T-cell (primary cell): ENCODE measurements at places on chromosomes 12 and 14. TPM values are rescaled to one million over a fixed set of nuclear protein-coding genes. Genes with fewer than 3 reads are reported as not detected.

DNA sequence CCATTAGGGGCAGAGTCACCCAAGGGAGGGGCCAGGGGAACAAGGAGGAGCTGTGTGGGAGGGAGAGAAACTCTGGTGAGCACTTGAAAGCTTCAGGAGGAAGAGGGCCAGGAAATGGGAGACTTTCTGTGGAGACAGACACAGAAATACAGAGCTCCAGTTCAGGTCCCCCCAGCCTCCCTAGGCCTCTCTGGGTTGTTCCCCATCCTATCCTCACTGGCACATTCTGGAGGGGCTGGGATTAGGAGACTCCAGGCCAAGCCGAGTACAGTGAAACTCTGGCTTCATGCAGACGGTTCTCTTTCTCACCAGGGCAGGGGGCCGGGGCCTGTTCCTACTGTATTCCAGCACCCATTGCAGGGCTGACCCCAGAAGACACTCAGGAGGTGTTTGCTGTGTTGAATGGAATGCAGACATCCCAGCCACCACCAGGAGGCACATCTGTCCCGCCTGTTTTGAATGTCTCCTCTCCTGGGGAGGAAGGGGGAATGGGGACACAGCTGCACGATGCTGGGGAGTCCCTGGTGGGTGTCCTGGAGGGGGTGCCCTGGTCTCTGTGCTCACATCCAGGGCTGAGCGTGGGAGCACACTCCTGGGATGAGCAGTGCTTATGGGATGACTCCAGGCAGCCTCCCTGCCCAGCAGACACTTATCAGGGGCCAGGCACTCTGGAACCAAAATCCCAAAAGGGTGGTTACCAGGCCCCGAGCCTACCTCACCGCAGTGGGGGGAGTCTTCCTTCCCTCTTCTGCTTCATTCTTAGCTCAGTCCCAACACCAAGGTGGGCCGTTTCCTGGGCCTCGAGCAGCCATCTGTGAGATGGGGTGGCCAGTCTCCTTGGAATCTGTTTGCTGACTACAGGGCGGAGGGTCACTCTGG is 5.5 kb upstream of the KRT84 start:
- no peaks in the 10 kb centered on the region for H3K36me3 ChIP-seq
- H3K4me1 ChIP-seq = no peaks in the 10 kb centered on the region
- DNase-seq = no peak
- H3K27me3 ChIP-seq = peaks cover 3% of the 10 kb centered on the region
- H3K27ac ChIP-seq = no peak overlapping the region

The NGB gene
- not detected for total RNA-seq

- no peak overlapping the region for H3K27ac ChIP-seq
Observed at GRCh38 chr12:22759769-22760674, 135.1 kb downstream of the ETNK1 start.

- H3K27me3 ChIP-seq = no peaks in the 10 kb centered on the region
- DNase-seq = no peak
- no peak overlapping the region for H3K4me3 ChIP-seq
- peaks cover 86% of the 10 kb centered on the region for H3K4me1 ChIP-seq
- no peaks in the 10 kb centered on the region for H3K36me3 ChIP-seq
Observed at GRCh38 chr14:76922584-76922983, 96.4 kb downstream of the LRRC74A start.

The E2F7 gene
- 0.63 TPM for total RNA-seq

DNA sequence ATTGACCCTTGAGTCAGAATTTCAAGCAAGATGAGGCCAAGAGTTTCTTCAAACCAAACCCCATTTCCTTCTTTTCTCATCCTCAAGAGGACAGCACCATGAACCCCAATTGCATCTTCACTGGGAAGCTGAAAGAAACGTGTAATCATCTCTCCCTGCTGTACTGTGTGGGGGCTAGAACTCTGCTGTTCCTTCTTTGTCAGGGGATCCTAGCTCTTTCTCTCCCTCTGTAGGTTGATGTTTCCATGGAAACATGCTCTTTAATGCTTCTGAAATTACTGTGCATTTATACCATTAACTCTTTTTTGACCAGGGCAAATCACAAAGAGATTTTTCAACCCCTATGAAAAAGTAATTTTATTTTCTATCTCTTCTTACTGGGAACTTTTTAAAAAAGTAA is 295.1 kb downstream of the GRIN2B start:
- no peaks in the 10 kb centered on the region for H3K36me3 ChIP-seq
- no peaks in the 10 kb centered on the region for H3K27me3 ChIP-seq
- H3K4me1 ChIP-seq = no peaks in the 10 kb centered on the region
- no peak overlapping the region for H3K27ac ChIP-seq
- no peak overlapping the region for H3K4me3 ChIP-seq

DNA sequence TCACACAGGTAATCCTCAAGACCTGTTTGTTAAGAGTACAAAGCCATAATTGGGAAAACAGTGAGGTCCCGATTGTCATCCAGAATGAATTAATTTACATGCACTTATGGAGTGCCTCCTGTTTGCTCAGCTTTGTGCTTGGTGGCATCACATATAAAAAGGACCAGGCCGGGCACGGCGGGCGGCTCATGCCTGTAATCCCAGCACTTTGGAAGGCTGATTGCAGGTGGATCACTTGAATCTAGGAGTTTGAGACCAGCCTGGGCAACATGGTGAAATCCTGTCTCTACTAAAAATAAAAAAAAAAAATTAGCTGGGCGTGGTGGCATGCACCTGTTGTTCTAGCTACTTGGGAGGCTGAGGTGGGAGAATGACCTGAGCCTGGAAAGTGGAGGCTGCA is 247.4 kb downstream of the CACNA1C start:
- no peak for DNase-seq
- H3K4me1 ChIP-seq = peaks cover 7% of the 10 kb centered on the region
- no peaks in the 10 kb centered on the region for H3K27me3 ChIP-seq
- H3K27ac ChIP-seq = no peak overlapping the region
- no peaks in the 10 kb centered on the region for H3K36me3 ChIP-seq
